Activated T-helper 2 cell treated with anti-CD3 and anti-CD28 coated beads, Interferon-gamma antibody, Interleukin-2, Interleukin-4, amounts not matched to agents 10 μg/mL and 5 μg/mL and 100 μg/mL, durations not matched to agents 14 hours and 24 hours and 36 hours (primary cell): ENCODE measurements at places on chromosomes 13 and 19.

- no peak overlapping the region for H3K27ac ChIP-seq
- H3K4me3 ChIP-seq: no peak overlapping the region
- peak; percentile 48 for DNase-seq
Measured at GRCh38 chr19:28466107-28467045, 746.6 kb downstream of the UQCRFS1 start.

DNA sequence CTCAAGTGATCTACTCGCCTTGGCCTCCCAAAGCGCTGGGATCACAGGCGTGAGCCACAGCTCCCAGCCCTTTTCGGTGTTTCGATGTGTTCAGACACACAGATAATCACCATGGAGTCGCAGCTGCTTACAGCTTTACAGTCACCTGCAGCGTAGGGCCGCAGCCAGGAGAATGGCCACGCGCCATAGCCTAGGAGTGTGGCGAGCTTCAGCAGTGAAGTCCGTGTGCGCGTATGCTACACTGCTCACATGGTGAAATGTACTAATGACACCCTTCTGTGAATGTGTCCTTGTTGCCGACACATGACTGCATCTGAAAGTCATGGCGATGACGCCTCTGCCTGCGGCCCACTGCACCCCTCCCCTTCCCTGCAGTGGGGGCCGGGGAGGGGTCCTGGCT is 23.6 kb downstream of the AP3D1 start:
- H3K27me3 ChIP-seq: no peaks in the 10 kb centered on the region
- H3K27ac ChIP-seq: no peak overlapping the region
- no peaks in the 10 kb centered on the region for H3K4me1 ChIP-seq
- H3K36me3 ChIP-seq: peaks cover 21% of the 10 kb centered on the region

- peak within 1 kb of the TSS; percentile 87 for H3K4me3 ChIP-seq
- peaks cover 18% of the 10 kb centered on the region for H3K36me3 ChIP-seq
- peak within 1 kb of the TSS; percentile 75 for H3K27ac ChIP-seq
- no peak for DNase-seq
- H3K4me1 ChIP-seq: peaks cover 27% of the 10 kb centered on the region
- H3K27me3 ChIP-seq: peaks cover 3% of the 10 kb centered on the region
Measured at GRCh38 chr13:42048342-42048683, at the start of gene DGKH. TSS of gene DGKH (plus strand) at chr13:42048648. CDS start at chr13:42048774, 126 bp downstream.

DNA sequence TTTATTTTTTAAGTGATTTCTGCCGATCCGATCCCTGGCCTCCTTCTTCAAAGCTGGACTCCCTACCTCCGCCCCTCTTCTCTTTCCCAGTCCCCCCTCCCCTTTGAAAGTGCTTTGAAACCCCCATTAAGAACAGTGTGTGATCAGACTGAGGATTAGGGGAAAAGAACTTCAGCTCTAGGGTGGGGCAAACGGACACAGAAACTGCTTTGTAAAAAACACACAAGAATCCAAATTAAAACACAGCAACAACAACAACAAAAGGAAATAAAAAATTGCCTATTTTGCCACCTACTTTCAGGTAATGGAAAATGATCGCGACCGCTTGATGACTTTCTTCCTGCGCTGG is 1.4 kb downstream of the SPRY2 start:
- DNase-seq: no peak
- no peak overlapping the region for H3K4me3 ChIP-seq

DNA sequence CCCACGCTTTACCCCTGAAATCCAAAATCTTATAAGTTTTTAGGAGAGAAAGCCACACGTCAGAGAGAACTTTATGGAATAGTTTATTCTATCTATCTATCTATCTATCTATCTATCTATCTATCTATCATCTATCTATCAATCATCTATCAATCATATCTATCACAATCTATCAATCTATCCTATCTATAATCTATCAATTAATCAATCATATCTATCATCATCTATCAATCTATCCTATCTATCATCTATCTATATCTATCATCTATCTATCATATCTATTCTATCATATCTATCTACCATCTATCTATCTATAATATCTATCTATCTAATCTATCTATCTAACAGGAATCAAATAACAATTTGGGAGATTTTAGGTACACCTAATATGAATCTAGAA is 115.1 kb downstream of the FGF9 start:
- H3K4me3 ChIP-seq: no peak overlapping the region
- DNase-seq: no peak
- H3K27ac ChIP-seq: no peak overlapping the region
- no peaks in the 10 kb centered on the region for H3K27me3 ChIP-seq
- H3K36me3 ChIP-seq: no peaks in the 10 kb centered on the region
- no peaks in the 10 kb centered on the region for H3K4me1 ChIP-seq

DNA sequence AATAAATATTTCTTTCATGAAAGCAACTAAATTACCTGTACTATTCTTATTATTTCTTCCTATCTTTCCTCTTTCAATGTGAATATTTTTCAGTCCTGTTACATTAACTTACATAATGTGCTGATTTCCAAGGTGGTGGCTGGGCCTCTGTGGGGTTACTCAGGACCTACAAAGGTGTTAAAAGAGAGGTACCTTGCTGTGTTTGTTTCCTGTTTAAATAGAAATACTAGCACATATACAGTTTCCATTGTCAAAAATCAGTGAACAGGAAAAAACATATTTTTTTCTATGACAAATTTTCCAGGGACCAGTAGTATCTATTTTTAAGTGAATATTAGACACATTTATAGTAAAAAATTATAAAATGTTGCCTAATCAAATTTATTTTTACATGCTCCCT is 8.7 kb upstream of the PCDH9 start:
- H3K36me3 ChIP-seq: no peaks in the 10 kb centered on the region
- no peaks in the 10 kb centered on the region for H3K4me1 ChIP-seq
- peaks cover 4% of the 10 kb centered on the region for H3K27me3 ChIP-seq

DNA sequence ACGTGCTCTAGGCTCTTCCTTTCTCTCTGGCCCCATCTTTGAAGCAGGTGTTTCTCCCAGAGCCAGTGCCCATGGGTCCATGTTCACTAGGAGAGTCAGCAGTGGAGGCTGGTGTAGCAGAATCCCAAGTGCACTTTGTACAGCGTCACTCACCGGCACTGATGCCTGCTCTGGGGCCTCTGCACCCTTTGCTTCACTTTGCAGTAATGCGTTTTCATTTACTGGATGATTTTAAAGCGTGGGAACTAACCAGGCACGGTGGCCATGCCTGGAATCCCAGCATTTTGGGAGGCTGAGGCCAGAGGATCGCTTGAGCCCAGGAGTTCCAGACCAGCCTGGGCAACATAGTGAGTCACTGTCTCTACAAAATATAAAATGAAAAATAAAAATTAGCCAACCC is 30.7 kb downstream of the SLC25A42 start:
- H3K36me3 ChIP-seq: no peaks in the 10 kb centered on the region
- no peaks in the 10 kb centered on the region for H3K4me1 ChIP-seq
- H3K4me3 ChIP-seq: no peak overlapping the region
- H3K27me3 ChIP-seq: no peaks in the 10 kb centered on the region
- DNase-seq: no peak
- no peak overlapping the region for H3K27ac ChIP-seq

DNA sequence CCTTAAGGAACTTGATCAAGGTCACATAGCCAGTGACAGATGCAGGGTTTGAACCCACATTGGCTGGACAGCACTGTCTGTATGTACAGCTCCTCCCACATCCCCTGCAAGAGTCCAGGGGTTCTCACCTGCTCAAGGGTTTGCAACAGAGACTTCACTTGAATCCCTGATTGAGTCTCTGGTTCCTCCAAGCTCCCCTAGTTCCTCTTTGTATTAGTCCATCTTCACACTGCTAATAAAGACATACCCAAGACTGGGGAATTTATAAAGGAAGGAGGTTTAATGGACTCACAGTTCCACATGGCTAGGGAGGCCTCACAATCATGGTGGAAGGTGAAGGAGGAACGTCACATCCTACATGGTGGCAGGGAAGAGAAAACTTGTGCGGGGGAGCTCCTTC is 72.8 kb upstream of the CLDN10 start:
- peaks cover 17% of the 10 kb centered on the region for H3K4me1 ChIP-seq
- peak overlapping the region; percentile 19 for H3K4me3 ChIP-seq
- H3K27ac ChIP-seq: no peak overlapping the region
- H3K27me3 ChIP-seq: peaks cover 4% of the 10 kb centered on the region
- no peaks in the 10 kb centered on the region for H3K36me3 ChIP-seq

DNA sequence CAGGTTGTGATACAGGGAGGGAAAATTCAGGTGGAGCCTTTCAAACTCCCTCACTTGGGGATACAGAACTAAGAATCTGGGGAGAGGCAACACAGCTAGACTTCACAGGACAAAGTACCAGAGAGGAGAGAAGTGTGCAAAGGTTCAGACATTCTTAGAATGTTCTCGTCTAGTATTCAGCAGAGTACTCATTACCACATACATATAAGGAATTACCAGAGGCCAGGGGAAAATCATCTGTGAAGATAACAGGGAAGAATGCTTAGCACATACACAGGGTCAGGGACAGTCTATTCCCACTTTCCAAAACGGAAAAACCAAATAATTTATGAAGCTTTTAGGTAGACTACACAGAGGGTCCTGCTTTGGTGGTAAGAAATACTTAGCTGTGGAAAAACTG is 58.1 kb downstream of the TRPC4 start:
- no peaks in the 10 kb centered on the region for H3K36me3 ChIP-seq
- H3K4me1 ChIP-seq: no peaks in the 10 kb centered on the region
- no peak overlapping the region for H3K4me3 ChIP-seq
- no peak for DNase-seq

GRCh38 chr13:42039457-42039945 is 8.9 kb upstream of the DGKH start:
- peaks cover 17% of the 10 kb centered on the region for H3K4me1 ChIP-seq
- H3K27ac ChIP-seq: peak overlapping the region; percentile 67
- peaks cover 41% of the 10 kb centered on the region for H3K27me3 ChIP-seq
- no peak for DNase-seq

DNA sequence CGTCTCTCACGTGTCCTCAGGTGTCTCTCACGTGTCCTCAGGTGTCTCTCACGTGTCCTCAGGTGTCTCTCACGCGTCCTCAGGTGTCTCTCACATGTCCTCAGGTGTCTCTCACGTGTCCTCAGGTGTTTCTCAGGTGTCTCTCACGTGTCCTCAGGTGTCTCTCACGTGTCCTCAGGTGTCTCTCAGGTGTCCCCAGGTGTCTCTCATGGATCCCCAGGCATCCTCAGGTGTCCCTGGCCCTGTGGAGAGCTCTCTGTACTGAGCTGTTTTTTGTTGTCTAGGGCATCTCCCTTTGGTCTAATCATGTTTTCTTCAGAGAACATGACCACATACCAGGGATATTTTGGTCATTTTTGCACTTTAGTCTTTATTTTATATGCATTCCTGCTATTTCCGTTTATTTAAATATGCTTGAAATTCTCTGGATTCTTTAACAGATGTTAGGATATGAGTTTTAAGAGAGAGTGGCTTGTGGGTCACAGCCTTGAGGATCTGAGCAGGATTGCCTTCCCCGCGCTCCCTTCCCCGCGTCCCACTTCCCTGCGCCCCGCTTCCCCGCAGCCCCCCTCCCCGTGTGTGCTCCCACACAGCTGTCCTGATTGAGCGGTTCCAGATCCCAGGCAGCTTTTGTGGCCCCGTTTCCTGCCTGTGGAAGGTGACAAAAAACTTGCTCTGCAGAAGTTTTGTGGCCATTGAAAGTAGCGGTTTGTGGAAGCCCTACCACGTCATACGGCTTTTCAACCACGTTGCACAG is 31.9 kb downstream of the ATP4B start:
- H3K4me1 ChIP-seq: no peaks in the 10 kb centered on the region
- DNase-seq: no peak
- no peaks in the 10 kb centered on the region for H3K27me3 ChIP-seq
- H3K4me3 ChIP-seq: no peak overlapping the region

DNA sequence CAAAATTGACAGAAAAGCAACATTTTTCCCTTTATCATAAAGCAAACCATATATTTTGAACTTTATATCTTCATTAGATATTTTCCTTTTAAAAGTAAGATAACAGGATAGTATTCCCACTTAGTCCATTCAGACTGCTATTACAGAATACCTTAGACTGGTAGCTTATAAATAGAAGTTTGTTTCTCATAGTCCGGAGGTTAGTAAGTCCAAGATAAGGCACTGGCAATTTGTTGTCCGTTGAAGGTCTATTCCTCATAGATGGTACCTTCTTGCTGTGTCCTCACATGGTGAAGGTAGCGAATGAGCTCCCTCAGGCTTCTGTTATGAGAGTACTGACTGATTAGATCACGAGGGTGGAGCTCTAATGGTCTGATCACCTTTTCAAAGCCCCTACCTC is 70.4 kb downstream of the ZMYM2 start:
- H3K4me1 ChIP-seq: no peaks in the 10 kb centered on the region
- peaks cover 40% of the 10 kb centered on the region for H3K36me3 ChIP-seq
- no peak overlapping the region for H3K4me3 ChIP-seq

DNA sequence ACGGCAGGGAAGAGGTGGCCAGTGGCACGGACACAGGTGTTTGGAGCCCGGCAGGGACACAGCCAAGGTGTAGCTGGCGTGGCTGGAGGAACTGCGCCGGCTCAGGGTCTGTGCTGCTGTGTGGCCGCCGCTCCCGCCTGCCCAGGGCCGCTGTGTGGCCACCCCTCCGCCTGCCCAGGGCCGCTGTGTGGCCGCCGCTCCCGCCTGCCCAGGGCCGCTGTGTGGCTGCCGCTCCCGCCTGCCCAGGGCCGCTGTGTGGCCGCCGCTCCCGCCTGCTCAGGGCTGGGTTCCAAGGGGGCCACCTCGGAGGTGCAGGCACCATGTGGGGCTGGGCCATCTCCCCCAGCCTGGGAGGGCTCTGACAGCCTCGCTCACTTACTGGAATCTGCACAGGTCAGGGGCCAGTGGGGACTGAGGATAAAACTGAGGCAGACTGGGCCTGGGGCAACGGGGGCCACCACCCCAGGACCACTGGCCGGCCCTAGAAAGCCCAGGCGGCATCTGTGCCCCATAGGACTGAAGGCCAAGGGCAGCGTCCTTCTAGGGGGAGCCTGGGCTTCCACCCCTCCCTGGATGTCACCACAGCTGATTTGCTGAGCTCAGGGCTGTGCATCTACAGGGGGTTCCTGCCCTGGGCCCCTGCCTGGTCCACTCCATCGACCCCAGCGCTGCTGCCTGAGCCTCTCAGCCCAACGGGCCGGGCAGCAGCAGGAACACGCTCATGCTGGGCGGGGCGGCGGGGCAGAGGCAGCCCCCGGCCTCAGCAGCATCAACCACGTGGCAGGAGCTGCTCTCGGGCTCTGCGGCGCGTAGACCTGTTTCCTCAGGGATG is 21.5 kb downstream of the C13orf46 start:
- no peak overlapping the region for H3K27ac ChIP-seq
- no peaks in the 10 kb centered on the region for H3K4me1 ChIP-seq
- no peak for DNase-seq
- H3K4me3 ChIP-seq: no peak overlapping the region
- no peaks in the 10 kb centered on the region for H3K27me3 ChIP-seq
- H3K36me3 ChIP-seq: no peaks in the 10 kb centered on the region

DNA sequence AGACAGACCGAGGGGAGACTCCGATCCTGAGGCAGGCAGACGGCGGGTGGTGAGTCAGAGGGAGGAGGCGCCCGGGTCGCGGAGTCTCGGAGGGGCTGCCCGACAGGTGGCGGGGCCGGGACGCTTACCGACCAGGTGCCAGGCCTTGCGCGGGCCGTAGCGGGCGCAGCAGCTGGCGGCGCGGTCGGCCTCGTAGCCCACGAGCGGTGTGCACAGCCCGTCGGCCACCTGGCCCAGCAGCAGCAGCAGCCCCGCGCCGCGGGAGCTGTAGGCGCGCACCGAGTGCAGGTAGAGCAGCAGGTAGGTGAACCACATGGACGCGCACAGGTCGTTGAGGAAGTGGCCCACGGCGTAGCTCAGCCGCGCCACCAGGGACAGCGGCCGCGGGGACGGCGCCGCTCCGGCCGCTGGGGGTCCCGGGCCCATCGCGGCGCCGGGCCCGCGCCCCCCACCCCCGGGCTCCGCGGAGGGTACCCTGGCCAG is 367 bp downstream of the MFSD12 start:
- peak overlapping the region; percentile 98 for H3K4me3 ChIP-seq
- H3K27ac ChIP-seq: peak overlapping the region; percentile 84
- H3K4me1 ChIP-seq: peaks cover 33% of the 10 kb centered on the region
- no peaks in the 10 kb centered on the region for H3K27me3 ChIP-seq

GRCh38 chr13:40152145-40152544 is 496.7 kb downstream of the COG6 start:
- H3K27ac ChIP-seq: no peak overlapping the region
- H3K27me3 ChIP-seq: no peaks in the 10 kb centered on the region
- DNase-seq: no peak
- no peak overlapping the region for H3K4me3 ChIP-seq
